ENCODE measurements at places on chromosomes 3 and 15.

DNA sequence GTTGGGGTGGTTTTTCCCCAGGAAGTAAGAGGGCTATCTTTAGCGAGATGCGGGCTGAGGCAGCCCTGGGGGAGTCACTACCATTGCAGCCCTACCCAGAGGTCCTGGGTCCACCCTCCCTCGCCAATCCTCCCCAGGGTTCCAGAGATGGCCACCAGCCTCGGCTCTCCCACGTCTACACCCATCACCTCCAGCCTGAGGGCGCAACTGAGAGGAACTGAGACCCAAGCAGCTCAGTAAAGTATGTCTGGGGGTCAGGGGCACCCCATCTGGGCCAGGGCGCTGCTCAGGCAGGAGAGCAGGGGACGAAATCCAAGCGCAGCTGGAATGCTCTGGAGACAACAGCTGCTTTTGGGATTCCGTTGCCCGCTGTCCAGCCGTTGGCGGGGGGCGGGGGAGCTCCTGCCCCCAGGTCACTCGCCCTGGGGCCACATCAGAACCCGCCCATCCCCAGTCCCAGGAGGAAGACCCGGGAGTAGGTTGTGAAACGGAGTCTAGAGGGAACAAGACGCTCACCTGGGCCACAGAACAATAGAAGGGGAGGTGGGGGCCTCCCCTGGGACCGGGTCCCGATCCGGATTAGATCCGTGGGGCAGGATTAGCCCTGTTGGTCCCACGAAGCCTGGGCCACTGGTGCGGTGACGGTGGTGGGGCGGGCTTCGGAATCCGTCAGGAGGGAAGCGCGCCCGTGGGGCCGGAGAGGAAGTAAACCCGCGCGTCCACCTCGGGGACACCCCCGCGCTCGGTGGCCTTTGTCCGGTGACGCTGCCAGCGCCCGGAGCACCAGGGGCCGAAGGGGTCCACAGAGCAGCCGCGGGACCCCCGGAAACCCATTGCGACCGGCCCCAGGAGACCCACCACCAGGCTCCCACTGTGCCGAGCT lies 1.4 kb upstream of the NDUFAF3 start:
- no peak for DNase-seq

- DNase-seq = no peak
Observed at GRCh38 chr3:127426444-127427153, 138.8 kb upstream of the PRR20G start.

GRCh38 chr3:73602170-73602569 lies 22.6 kb downstream of the PDZRN3 start:
- DNase-seq = no peak

DNA sequence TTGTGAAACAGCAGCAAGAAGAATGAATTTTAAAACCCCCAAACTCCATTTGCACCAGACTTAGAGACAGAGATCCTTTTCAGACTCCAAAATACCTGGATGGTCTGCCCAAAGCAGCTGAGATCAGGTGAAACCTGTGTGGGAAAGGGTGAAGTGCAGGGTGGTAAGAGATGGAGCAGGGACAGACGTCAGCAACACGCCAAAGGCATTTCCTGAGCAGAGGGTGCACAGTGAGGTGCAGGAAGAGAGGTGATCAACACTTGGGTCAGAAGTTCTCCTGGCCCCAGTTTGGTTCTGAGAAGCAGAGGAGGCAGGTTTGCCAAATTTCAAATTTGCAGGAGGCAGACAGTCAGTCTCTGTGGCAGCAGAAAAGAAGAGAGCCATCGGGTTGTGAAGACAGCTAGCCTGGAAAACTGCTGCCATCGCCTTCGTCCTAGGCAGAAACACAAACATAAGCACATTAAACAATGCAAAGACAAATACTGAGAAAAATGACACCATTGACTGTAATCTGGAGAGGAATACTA lies 9.8 kb downstream of the CCR4 start:
- no peak for DNase-seq

DNA sequence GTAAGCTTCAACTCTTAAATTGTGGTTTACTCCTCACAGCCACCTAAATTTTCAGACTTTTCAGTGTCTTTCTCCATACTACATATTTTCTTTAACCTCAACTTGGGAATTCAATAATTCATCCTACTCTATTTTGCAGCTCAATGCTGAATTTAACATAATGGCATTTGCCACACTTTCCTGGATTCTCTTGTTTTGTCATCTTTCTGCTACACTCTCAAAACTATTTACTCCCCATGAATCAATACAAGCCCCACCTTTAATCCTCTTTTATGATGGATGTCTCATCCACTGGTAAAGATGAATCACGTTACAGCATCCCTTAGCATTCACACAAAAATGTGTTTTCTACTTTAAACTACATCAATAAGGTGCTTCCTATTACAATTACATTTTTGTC lies 19.6 kb upstream of the CHMP2B start:
- DNase-seq = no peak

- no peak for DNase-seq
Observed at GRCh38 chr3:31562525-31562924, 29.8 kb downstream of the STT3B start.
